ENCODE measurements at places on chromosomes 2 and 18. TPM values are rescaled to one million over a fixed set of nuclear protein-coding genes. Genes with fewer than 3 reads are reported as not detected.

GRCh38 chr2:70892750-70893149 is 43.0 kb upstream of the ATP6V1B1 start:
- H3K4me1 ChIP-seq, result peaks cover 10% of the 10 kb centered on the region
- H3K27ac ChIP-seq, result no peak overlapping the region
- H3K36me3 ChIP-seq, result no peaks in the 10 kb centered on the region
- peaks cover 100% of the 10 kb centered on the region for H3K27me3 ChIP-seq
- DNase-seq, result no peak

DNA sequence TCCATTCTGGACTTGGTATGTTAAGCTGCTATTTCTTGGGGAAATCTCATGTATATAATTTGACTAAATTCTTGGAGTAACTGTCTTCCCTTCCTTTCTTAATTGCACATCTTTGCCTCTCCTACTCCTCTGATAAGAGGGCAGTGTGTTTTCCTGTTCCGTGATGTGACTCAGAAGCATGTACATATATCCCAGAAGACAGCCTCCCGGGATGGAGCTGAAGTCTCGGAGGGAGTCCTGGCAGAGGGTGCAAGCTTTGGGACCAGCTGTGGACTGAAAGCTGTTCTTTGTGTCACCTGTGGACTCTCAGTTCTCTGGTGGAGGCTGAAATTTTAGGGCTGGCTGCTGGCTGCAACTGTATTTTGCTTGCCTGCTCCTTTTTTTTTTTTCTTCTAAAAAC is 54.7 kb upstream of the MGAT5 start:
- H3K4me3 ChIP-seq, result no peak overlapping the region
- peaks cover 3% of the 10 kb centered on the region for H3K4me1 ChIP-seq
- no peak for DNase-seq
- H3K27me3 ChIP-seq, result no peaks in the 10 kb centered on the region

GRCh38 chr18:70288851-70289328 is at the start of gene SOCS6:
Gene SOCS6 (plus strand): TSS chr18:70289045. CDS start chr18:70324669, 35,624 bp downstream.
- DNase-seq, result peak; percentile 82
- peak within 1 kb of the TSS; percentile 97 for H3K27ac ChIP-seq

DNA sequence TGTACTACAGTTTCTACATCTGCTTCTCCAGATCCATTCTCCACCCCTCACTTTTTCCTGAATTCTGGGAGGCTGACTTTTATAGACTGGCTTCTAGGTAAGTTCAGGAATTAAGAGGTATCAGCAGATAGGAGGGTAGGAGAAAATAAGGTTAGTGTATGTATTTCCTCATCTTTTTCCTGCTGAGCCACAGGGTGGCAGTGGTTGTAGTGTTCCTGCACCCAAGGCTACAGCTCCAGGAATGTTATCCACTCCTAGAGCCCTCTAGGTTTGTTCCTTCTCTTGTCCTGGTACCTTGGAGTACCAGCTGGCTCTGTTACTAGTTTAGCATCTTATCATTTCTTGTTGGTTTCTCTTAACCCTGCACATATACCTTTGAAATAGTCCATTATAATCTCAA is 40.7 kb upstream of the C2orf66 start:
- H3K4me3 ChIP-seq, result no peak overlapping the region
- no peak overlapping the region for H3K27ac ChIP-seq
- H3K27me3 ChIP-seq, result no peaks in the 10 kb centered on the region

- H3K4me1 ChIP-seq, result no peaks in the 10 kb centered on the region
- H3K27me3 ChIP-seq, result no peaks in the 10 kb centered on the region
- H3K27ac ChIP-seq, result no peak overlapping the region
- H3K36me3 ChIP-seq, result no peaks in the 10 kb centered on the region
Observed at GRCh38 chr2:437756-438393, 150.0 kb upstream of the ALKAL2 start.

DNA sequence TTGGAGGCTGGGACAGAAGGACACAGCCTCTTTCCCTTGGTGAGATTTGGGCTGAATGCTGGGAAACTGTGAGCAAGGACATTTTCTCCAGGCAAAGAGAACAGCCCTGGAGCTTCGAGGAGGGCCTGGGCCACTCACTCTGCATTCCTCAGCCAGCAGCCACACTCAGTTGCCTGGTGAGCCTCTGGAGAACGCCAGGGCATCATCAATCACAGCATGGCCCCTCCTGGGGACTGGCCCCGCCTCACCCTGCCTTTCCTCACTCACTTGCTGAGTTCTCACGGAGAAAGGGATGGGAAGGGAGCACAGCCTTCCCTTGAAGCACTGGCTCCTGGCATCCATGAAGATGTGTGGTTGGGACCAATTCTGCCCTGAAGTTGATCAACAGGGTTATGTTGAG is 55.0 kb downstream of the APOB start:
- no peak overlapping the region for H3K27ac ChIP-seq
- H3K36me3 ChIP-seq, result no peaks in the 10 kb centered on the region
- peaks cover 7% of the 10 kb centered on the region for H3K4me1 ChIP-seq
- DNase-seq, result no peak
- H3K27me3 ChIP-seq, result no peaks in the 10 kb centered on the region
- no peak overlapping the region for H3K4me3 ChIP-seq

ATP5F1A gene
- polyA plus RNA-seq, result 533 TPM
